T-helper 9 cell (primary cell): ENCODE measurements at places on chromosomes 11 and 22.

- no peak for DNase-seq
Observed at GRCh38 chr22:29311464-29312217, 3.9 kb downstream of the RASL10A start.

DNA sequence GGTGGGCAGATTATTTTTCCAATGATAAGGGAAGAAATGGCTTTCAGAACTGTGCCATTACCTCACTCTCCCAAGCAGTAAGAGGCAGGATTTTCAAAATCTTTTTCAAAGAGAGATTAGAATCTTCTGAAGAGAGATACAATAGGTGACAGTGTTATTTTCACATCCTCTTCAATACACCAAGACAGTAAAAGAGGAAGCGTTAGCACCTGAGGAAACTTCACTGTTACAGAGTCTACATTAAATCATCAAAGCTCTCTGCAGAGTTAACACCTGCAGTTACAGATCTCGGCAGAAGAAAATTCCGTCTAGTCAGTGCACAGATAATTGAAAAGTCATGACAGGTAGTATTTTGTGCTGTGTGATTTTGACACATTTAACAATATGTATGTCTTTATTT lies 144.9 kb downstream of the PGR start:
- DNase-seq: no peak

GRCh38 chr11:92211576-92212167 lies 12.9 kb upstream of the FAT3 start:
- no peak for DNase-seq

- no peak for DNase-seq
Observed at GRCh38 chr11:70159627-70160570, 43.2 kb upstream of the FADD start.

- DNase-seq: peak; percentile 70
Observed at GRCh38 chr11:58675334-58676155, 53.1 kb downstream of the CNTF start.

DNA sequence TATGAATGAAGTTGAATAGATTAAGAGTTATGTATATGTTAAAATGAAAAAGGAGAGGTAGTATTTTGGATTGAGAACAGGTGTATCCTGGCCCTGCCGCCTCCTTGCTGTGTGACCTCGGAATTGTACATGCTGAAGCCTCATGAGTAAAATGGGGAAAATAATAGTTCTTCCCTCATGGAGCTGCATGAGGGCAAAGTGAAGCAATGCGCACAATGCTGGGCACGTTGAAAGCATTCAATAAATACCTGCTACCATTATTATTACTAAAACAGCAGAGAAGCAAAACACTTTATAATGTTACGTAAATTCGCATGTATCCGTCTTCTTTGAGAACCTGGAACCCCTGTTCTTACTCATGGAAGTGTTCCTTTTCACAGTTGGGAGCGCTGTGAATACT lies 5.7 kb downstream of the AMOTL1 start:
- no peak for DNase-seq

DNA sequence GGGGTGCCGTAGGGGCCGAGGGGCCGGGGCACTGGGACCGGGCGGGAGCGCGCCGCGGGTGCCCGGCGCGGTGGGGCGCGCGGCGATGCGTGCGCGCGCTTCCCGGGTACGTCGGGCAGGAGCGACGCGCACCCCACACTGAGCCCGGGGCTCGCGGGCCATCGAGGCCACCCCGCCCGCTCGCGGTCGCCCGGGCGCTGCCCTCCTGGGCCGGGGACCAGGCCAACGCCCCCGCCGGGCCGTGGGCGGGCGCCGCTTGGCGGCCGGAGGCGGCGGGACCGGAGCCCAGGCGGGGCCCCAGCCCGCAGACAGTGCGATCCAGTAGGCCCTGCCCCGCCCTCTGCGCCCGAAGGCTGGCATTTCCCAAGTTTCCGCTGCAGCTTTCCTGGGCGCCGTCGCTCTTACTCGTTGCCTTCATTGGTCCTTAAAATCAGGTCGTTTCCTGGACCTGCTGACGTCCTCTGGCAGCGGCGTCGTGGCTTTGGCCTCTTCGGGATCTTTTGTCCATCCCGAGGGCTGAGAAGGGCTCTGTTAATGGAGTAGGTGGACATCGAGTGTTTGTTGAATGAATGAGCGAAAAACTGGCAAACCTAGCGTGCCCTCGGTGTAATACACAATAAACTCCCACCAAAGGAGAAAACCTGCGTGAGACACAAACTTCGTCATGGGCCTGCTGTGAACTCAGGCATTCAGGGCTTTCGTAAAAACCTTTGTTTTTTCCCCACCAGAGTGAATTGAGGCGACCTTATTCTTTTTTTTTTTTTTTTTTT lies 638 bp downstream of the PARVA start:
- peak; percentile 3 for DNase-seq

GRCh38 chr11:45872651-45873356 lies 12.6 kb upstream of the MAPK8IP1 start:
- peak; percentile 16 for DNase-seq

GRCh38 chr11:119134389-119134978 lies 13.1 kb downstream of the HINFP start:
- DNase-seq: no peak

DNA sequence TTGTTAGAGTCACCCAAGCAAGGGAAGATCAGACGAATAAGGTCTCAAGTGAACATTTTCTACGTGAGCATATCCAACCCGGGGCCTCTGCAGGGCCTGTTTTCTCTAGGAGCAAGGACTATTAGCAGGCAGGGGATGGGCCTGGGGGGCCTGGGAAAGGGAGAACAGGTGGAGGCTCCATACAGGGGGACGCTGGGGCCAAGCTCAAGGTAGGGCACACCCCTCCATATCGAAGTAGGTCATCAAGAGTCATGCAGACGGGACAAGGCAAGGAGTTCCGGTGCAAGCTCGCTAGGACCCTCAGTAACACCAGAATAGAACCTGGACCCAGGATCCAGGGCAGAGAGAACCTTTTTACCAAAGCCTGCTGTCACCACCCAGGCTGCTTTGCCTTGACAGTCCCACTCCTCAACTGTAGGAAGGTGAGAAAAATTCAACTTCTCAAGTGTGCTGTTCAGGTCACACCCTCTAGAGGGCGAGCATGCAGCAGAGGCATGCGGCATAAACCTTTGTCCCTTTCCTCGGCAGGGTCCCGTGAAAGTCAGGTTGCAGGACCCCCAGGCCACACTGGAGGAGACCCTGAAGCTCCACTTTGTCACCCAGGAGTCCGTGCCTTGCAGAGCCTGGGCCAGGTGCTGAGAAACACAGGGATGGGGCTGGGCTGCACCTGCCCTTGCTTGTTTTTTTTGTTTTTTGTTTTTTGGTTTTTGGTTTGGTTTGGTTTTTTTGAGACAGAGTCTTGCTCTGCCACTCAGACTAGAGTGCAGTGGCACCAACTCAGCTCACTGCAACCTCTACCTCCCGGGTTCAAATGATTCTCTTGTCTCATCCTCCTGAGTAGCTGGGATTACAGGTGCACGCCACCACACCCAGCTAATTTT lies 8.6 kb upstream of the APOBEC3B start:
- DNase-seq: peak; percentile 46

GRCh38 chr11:4184163-4184916 lies 89.7 kb downstream of the RRM1 start:
- no peak for DNase-seq

DNA sequence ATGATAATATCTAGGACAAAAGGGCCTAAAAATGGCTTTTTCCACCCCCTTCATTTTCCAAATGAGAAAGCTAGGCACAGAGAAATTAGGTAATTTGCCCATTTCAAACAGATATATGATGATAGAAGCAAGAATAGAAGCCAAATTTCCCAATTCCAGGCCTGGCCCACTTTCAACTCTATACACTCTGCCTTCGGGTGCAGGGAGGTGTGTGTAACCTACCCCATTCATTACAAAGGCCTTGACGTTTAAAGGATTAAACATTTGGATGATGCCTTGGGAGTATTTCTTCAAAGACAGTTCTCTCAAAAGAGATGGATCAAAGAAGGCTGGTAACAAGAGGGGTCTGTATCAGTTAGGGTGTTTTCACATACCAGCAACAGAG lies 134.1 kb downstream of the CCDC34 start:
- DNase-seq: no peak

- no peak for DNase-seq
Observed at GRCh38 chr11:820655-821511, 2.2 kb downstream of the PNPLA2 start.

GRCh38 chr11:125263268-125263790 lies 98.8 kb downstream of the PKNOX2 start:
- no peak for DNase-seq

GRCh38 chr11:29005401-29005980 lies 897.3 kb downstream of the METTL15 start:
- no peak for DNase-seq

- DNase-seq: peak; percentile 32
Observed at GRCh38 chr11:69297787-69298266, 3.9 kb downstream of the MYEOV start.

- no peak for DNase-seq
Observed at GRCh38 chr22:26259510-26259909, 90.2 kb downstream of the SEZ6L start.

- DNase-seq: peak; percentile 39
Observed at GRCh38 chr11:124799348-124800225, 619 bp downstream of the MSANTD2 start.

GRCh38 chr11:122038543-122038942 lies 77.5 kb downstream of the BLID start:
- no peak for DNase-seq

GRCh38 chr11:12430954-12431595 lies 53.7 kb downstream of the PARVA start:
- DNase-seq: no peak

DNA sequence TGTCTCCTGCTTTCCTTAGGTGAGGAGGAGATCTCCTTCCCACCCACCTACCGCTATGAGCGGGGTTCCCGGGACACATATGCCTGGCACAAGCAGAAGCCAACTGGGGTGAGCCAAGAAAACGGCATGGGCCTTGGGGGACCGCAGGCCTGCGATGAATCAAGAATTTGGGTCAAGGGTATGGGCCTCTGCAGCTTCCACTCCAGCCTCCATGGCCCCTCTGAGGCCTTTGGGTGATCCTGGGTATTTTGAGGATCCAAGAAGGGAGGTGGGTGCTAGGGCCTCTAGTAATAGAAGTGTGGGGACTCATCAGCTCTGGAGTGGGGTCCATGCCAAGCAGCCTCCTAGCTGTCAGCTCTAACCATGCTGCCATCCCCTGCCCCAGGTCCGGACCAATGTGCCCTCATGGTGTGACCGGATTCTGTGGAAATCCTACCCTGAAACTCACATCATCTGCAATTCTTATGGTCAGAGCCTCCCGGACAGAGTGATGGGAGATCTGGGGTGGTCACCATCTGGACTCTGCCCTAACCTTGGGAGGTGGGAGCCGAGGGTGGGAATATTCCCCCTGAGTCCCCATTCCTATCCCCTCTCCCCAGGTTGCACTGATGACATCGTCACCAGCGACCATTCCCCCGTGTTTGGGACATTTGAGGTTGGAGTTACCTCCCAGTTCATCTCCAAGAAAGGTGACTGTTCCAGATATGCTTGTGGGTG lies 8.6 kb downstream of the INPPL1 start:
- DNase-seq: no peak

DNA sequence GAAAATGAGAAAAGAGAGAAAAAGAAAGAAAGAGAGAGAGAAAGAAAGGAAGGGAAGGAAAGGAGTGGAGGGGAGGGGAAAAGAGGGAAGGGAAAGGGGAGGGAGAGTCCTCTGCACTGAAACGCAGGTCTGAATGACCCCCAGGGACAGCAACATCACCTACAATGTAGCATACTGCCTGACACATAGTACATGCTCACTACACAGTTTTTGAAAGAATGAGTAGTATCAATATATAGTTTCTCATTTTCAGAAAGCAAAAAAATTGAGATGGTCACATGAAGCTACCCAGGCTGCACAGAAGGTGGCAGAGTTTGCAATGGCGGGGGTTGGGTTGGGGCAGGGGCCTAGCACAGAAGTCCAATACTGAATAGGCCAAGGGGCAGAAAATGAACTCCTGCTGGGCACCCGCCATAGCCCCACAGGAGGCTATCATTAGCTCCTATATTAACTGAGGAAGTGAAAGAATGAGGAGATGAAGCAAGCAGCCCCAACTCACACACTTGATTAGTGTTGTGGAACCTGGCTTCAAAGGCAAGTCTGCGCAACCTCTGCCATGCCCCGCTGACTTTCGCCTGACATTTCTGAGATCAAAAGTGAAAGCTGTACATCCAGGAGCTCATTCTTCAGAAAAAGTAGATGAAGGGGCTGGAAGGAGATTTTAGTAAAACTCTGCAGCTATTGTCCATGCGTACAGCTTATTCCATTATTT lies 241.2 kb upstream of the SYN3 start:
- DNase-seq: no peak

DNA sequence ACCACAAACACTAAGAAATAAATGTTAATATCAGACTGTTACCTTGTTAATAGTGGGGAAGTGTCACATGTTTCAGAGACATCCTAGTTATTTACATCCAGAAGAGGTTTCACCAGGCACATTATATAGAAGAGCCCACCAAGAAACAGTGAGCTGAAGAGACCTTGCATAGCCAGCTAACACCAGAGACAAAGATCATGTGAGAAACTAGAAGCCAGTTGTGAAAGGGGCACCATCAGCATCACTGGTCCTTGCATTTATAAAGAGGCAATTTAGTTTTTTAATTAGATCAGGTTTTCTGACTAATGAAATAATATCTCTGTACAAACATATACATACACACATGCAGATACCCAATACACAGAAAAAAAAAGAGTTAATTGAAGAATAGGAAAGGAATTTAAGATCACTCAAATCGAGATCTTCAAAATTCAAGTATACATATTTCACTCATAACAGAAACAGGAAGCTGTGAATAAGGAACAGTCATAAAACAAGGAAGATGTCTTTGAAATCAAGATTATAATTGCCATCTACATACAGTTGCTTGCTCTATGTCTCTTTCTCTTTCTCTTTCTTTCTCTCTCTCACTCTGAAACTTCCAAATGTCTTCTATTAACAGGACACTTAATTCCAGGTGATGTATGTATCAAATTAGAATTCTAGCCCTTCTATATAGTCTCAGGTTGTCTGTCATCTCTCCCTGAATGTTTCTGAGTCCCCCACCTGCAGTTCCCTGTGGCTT lies 348.7 kb downstream of the ETS1 start:
- no peak for DNase-seq

- no peak for DNase-seq
Observed at GRCh38 chr11:10749476-10749875, 1.6 kb upstream of the CTR9 start.

DNA sequence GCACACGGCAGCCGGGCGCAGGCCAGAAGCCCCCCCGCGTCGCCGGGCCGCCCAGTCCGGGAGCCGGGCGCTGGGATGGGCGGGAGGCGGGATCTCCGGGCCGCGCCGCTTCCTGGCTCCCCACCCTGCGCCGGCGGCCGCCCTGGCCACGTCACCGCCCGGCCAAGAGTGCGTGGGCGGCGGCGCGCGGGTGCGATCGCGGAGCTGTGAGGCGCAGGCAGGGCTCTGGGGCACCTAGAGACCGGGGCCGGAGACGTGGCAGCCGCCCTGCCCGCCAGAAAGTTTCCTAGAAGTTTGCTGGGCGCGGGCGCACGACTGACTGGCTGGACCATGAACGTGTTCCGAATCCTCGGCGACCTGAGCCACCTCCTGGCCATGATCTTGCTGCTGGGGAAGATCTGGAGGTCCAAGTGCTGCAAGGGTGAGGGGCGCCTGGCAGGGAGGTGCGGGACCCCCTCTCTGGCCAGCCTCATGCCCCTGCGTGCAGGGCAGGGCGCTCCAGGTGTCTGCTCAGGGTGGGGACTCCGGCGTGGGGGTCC lies at the start of gene KDELR3:
Gene KDELR3, plus strand, starts transcription at position 193 of the 539 bp plus-strand sequence. Its CDS starts 138 bp downstream, at position 331.
- DNase-seq: peak; percentile 15
